ENCODE measurements at places on chromosomes 2 and 18.

GRCh38 chr18:49459404-49460171, 857 bp downstream of the DYM start:
- peak; percentile 13 for DNase-seq

GRCh38 chr2:226578373-226578772, 221.2 kb downstream of the IRS1 start:
- no peak for DNase-seq

GRCh38 chr18:75167759-75168618, 41.0 kb downstream of the PTGR3 start:
- no peak for DNase-seq

DNA sequence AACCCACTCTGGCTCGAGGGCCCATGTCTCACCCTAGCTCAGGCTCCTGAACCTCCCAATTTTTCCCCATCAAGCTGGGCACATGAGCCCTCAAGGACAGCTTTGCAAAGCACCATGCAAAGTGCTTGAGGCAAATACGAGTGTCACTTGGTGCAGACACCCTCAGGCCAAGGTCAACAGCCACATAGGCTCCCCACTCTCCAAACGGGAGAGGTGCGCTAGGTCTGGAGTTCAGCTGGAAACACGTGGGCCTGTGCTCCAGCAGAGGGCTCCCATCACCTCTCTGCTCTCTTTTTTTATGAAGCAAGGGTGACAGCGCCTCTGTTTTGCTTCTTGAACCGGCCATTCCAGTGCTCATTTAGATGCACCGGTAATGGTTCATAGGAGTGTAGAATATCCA, 11.9 kb upstream of the ARHGAP25 start:
- DNase-seq: no peak

- DNase-seq: no peak
Observed at GRCh38 chr2:104656571-104657163, 197.2 kb upstream of the POU3F3 start.

GRCh38 chr2:8550481-8550880, 131.4 kb upstream of the ID2 start:
- no peak for DNase-seq

DNA sequence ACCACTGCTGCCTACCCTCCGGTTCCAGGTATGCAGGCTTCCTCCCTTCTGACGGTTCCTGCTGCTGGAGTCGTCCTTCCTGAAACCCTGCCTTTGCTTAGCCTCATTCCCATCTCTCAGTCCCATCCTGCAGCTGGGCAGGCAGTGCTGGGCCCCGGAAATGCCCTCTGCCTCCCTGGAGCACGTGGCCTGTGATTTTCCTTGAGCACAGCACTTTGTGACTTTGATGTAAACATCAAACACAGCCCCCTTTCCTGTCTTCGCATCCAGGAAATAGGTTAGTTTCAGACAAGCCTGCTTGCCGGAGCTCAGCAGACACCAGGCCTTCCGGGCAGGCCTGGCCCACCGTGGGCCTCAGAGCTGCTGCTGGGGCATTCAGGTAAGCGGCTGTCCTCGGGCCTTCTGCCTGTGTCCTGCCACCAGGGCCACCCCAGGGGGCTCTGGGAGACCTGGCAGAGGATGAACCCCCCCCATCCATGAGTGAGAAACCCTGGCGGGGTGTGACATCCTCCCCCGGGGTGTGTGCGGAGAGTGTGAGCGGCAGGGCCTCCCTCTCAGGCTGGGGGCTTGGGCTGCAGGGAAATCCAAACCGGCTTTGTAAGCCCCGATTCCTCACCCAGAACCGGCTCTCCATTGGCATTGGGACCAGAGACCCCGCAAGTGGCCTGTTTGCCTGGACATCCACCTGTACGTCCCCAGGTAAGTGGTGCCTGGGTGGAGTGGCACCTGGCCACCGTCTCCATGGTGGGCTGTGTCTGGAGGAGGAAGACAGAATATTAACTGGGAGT, at the start of gene ZAP70:
Gene ZAP70 (plus strand): TSS at position 281 of the 788 bp plus-strand sequence. CDS start 10,461 bp downstream, outside the sequence.
- peak; percentile 83 for DNase-seq

- no peak for DNase-seq
Observed at GRCh38 chr2:149616681-149617456, 29.3 kb upstream of the MMADHC start.

GRCh38 chr2:119827866-119828507, 68.3 kb downstream of the PTPN4 start:
- peak; percentile 14 for DNase-seq

GRCh38 chr18:32998285-32998684, 225.5 kb upstream of the KLHL14 start:
- DNase-seq: no peak

- DNase-seq: no peak
Observed at GRCh38 chr2:96699621-96700020, 40.2 kb downstream of the LMAN2L start.

DNA sequence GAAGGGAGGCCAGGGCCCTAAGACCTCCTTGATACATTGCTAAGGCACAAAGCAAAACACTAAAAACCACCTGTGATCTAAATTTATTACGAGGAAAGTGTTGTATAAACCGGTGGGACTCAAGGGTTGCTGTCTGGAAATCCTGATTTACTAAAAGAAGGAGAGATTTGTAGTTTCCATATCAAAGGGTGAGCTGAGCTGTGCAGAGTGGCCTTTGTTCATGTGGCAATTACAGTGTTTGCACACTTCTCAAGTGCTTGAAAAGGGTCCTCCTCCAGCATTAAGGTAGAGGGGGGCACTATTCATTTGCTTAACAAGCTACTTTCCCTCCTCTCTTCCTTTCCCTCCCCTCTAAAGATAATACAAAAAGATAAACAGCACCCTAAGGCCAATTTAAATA, 30.5 kb upstream of the ITGA4 start:
- DNase-seq: no peak

DNA sequence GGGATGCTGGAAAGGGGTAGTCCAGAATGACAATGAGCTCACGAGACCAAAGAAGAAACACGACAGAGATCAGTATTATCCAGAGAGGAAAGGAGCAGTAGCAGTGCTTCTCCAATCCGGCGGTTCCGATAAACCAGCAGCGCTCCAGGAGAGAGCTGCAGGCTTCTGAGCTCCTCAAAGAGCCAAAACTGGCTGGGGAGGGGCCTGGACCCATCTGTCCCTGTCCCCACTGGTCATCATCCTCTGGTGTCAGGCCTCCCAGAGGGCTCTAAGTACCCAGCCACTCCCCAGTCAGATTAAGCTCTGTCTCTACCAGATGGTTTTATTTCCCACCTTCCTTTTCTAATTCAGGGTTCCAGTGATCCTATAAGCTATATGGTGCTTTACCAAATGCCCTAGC, 23.2 kb downstream of the DNAJC27 start:
- no peak for DNase-seq

- no peak for DNase-seq
Observed at GRCh38 chr18:30988440-30988839, 54.1 kb downstream of the DSC3 start.

DNA sequence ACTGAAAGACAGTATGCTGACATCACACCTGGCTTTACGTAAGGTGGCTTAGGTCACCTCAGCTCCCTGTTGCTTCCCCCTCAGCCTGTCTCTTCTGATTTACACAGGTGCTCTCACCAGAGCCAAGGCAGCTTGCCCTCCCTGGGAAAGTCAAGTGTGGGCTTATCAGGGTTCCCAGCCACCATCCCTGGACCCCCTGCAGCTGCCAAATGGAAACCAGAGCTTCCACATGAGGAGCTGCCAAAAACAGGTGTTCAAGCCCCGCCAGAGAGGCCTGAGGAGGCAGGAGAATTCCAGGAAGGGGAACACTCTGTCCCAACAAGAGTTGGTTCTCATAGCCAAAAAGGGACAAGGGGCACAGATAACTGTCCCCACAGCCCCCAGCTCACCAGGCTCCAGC, 266.7 kb downstream of the ATAD2B start:
- no peak for DNase-seq

DNA sequence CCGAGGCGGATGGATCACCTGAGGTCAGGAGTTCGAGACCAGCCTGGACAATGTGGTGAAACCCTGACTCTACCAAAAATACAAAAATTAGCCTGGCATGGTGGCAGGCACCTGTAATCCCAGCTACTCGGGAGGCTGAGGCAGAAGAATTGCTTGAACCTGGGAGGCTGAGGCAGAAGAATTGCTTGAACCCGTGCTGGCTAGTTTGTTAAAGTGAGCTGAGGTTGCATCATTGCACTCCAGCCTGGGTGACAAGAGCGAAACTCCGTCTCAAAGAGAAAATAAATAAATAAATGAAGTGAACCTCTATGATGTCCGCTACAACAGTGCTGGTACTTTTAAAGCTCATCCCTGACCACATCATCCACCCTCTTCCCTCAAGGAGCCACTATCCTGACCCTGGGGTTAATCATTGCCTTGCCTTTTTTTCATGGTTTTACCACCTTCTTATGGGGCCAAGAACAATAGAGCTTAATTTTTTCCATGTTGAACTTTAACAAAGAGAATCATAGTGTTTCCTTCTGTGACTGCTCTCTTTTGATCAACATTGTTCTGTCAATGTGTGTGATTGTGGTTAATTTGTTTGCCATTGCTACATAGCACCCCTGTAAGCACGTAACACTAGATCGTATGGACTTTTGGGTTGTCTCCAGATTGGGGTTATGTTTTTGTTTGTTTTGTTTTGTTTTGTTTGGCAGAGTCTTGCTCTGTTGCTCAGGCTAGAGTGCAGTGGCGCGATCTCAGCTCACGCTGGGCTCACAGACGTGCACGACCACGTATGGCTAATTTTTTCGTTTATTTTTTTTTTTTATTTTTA, 17.1 kb upstream of the ATRAID start:
- no peak for DNase-seq

- DNase-seq: no peak
Observed at GRCh38 chr18:7616661-7617060, 49.5 kb downstream of the PTPRM start.

DNA sequence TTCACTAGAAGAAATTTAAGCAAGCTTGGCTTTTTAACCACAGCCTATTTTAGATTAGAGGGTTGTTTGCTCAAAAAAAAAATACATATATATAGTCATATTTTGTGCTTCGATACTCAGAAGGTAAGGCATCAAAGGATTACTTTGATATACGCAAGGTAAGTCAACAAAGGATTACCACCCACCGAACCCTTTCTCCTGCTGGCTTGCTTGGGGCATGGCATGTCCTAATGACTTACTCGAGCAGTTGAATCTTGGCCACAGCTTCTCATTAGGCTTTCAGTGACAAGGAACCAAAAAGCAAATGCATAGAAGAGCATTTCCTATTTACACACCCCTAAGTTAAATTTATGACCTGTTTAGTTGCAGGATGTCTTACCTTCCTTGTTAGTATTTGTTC, 295.7 kb downstream of the AGAP1 start:
- no peak for DNase-seq

- DNase-seq: no peak
Observed at GRCh38 chr18:55494899-55495298, 93.1 kb downstream of the TCF4 start.

DNA sequence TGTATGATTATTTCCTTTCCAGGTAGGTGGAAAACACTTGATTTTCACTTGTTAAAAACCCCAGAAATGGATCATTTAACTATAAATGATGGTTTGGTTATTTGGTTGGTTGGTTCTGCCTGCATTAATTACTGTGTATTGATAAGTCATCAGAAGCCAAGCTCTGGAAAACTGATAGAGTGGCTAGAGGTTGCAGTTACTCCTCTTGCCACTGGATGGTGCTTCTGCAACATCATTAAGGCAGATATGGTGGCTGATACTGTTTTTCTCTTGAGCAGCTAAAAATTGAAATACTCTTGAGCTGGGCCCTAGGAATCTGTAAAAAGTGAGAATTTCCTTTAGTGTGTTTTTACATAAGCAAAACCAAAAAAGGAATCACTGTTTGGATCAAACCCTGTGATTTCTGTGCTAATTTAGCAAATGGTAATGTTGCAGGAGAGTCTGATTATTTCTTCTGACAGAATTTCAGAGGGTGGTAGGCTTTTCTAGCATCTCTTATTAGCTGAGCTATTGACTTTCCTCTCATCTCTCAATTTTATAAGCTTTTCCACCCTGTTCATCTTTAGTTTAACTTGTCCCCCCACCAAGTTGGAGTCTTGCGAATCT, 54.3 kb downstream of the RAB10 start:
- DNase-seq: peak; percentile 50

DNA sequence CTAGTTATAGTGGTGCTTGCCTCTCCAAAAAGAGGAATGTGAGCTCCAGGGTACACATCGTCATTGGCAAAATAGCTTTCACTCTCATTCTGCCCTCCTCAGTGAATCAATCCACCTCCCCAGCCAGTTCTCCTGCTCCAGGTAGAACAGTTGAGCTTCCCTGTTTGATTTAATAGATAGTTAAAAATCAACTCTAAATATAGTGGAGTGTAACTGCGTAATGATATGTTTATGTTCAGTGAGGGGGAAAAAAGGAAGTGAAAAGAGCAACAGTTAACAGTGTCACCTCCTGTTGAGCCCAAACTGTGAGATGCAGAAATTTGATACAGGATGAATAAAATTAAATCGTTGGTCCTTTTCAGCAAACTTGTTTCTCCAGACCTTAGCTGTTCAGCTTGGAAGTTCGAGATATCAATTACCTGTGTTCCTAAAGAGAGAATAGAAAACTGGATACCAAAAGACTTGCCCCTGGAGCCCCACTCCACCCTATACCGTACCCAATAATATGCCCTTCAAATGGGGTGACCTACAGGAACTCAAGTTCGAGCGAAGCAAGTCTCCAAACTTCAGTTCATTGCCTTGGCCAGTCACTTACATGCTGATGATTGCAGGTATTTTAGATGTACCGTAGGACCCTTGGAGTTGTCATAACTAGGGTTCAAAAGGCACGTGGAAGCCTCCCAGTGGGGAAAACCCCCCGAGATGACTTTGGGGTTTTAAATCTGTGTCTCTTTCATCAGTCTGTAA, 708.4 kb downstream of the RNF144A start:
- no peak for DNase-seq

DNA sequence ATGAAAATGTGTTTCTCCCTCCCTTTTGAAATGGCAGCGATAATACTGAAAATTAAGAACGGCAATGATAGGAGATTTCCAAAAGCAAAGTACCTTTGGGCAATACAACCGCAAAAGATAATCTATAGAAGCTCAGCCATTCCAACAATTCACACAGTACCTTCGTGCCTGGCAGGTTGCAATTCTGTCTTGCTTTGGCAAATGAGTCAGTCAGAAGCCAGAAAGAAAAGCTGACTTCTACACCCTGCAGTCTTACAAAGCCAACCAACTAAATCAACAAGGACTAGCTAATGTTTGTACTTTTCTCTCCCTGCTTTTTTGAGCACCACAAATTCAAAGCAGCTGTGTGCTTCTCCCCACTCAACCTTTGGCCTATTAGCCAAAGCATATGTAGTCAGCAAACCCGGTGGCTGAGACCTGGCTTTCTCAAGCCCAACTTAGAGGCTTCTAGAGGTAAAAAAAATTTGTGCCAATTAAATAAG, 25.7 kb upstream of the ID2 start:
- no peak for DNase-seq

DNA sequence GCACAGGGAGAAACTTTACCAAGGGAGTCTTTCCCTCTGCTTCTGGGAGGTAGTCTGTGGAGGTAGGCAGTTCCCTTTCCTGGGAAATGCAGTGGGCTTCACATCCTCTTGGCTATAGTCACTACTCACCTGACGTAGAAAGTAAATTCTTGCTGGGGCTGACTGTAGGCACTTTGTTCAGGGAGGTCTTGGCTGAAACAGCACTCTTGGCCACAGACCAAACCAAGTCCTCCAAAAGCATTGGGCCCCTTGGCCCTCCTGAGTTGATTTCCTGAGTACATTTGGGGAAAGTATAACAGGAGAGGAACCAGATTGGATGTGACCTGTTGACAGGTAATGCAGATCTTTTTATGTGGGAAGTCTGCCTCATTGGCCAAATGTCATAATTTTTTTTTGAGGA, 108.9 kb downstream of the MGAT5 start:
- no peak for DNase-seq

- no peak for DNase-seq
Observed at GRCh38 chr2:19358242-19359020, at the start of gene OSR1. TSS of gene OSR1 (minus strand) at chr2:19358623. CDS start at chr2:19353805, 4,818 bp downstream.

All from activated CD4-positive, alpha-beta T cell treated with anti-CD3 and anti-CD28 coated beads, Interleukin-2, Interleukin-6, amounts not matched to agents 100 ng/mL and 50 ng/mL, durations not matched to agents 16 hours and 8 hours (primary cell).